ENCODE measurements at places on chromosomes 5 and 9.
A peak's percentile ranks its signal among the peaks of the same experiment; 100 is the strongest.

DNA sequence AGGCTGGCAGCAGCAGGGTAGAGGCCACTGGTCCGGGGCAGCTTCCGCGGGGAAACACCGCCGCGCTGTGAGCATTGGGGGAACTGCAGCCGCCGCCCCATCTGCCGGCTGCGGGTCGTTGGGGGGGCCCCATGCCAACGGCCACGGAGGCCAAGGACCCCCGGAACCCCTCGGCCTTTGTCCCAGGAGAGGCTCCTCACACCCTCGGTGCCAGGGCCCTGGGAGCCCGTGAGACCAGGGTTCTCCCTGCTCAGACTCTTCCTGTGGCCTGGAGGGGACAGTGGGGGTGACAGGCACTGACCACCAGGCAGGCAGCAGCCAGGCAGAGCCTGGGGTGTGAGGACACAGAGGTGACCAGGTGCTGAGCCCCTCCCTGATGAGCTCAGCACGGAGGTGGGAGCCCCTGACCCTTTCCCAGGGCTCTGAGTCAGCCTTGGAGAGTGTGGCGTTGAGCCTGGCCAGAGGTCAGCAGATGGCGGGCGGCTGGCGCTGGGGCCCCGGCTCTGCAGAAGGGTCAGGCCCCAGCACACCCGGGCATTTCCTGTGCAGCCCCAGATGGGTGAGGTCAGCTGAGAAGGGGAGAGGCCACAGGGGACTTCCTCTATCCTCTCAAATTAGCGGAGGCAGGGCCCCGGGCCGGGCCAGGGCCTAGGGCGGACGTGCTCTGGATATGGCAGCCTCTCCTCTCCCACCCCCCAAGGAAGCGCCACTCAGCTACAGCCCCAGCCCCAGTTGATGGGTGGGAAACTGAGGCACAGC is 17.9 kb upstream of the EGFL7 start:
- peak; percentile 47 for DNase-seq

DNA sequence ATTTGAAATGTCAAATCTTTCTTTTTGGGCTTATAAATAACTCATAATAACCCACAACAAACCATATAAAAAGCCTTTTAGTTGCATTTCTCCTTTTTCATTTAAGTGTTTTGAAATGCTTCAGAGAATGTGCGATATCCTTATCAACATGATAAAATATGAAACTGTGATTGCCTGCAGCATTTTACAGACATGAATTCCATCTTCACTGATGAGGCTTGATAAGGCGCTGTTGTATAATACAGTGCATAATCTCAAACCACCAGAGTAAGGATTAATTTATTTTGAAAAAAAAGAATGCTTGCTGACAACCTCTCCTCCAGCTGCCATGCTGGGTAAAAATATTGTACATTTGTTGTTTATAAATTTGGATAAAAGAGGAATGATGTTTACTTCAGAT is 216.8 kb downstream of the PBX3 start:
- DNase-seq, result no peak

- no peak for DNase-seq
Measured at GRCh38 chr9:112198646-112199045, 23.5 kb upstream of the SUSD1 start.

DNA sequence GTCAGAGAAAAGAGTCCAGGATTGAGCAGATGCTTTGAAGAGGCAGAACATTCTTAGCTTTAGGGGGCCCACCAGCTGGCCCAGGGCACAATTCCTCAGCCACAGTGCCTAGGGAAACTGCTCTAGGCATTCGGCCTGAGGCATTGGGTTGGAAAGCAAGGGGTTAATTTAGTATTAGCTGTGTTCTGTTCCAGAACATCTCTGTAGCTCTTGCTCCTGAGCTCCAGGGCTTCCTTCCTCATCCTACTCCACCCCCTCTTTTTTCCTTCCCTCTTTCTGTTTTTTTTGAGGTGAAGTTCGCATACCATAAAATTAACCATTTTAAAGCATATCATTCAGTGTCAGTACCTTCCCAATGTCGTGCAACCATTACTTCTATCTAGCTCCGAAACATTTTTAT is 74.5 kb upstream of the PANK3 start:
- DNase-seq, result no peak

DNA sequence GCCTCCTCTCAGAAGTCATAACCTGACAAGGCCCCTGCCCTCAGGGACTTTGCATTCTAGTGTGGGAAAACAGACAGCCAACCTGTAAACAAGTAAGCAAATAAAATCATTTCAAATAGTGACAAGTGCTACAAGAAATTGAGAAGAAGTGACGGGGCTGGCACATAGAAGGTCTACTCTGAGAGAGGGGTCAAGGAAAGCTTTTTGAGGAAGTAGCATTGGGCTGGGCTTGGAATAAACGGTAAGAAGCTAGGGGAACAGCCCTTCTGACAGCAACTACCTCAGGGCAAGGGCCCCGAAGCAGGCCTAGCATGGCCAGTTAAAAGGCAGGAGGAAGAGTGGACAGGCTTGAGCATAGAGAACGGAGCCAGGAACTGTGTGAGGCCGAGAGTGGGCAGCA is 4.8 kb upstream of the SLC2A8 start:
- DNase-seq, result no peak

GRCh38 chr5:103112910-103113309 is 7.0 kb downstream of the GIN1 start:
- DNase-seq, result no peak

DNA sequence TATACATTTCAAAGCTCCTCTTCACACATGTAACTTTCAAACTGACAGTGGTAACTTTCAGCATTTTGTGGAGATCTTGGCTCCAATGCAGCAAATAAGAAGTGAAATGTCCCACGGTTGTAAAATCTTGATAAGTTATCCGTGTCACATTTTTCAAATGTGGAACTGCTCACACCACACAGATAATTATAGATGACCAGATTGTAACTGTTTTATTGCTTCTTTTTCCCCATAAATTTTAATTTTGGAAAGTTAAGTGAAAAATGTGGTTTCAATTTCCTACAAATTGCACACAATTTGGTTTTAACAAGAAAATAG is 347.1 kb downstream of the EBF1 start:
- DNase-seq, result no peak

DNA sequence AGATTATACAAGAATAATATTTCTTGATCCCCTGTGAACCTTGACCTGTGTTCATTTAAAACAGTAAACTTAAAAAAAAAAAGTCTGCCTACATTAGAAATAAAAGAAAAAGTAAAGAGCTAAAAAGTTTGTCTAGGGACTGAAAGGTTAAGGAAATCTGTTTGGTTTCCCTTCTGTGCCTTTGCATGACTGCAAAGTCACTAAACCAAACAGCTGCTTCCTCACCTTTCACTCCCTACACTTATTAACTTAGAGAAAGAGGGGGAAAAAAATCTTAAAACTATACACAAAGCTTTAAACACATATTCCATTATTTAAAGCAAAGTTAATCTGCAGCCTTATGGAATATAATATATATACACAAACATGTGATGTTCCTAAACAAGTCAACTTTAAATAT is 65.1 kb downstream of the ZFR start:
- no peak for DNase-seq

- no peak for DNase-seq
Measured at GRCh38 chr5:131305906-131306305, 42.1 kb downstream of the CDC42SE2 start.

DNA sequence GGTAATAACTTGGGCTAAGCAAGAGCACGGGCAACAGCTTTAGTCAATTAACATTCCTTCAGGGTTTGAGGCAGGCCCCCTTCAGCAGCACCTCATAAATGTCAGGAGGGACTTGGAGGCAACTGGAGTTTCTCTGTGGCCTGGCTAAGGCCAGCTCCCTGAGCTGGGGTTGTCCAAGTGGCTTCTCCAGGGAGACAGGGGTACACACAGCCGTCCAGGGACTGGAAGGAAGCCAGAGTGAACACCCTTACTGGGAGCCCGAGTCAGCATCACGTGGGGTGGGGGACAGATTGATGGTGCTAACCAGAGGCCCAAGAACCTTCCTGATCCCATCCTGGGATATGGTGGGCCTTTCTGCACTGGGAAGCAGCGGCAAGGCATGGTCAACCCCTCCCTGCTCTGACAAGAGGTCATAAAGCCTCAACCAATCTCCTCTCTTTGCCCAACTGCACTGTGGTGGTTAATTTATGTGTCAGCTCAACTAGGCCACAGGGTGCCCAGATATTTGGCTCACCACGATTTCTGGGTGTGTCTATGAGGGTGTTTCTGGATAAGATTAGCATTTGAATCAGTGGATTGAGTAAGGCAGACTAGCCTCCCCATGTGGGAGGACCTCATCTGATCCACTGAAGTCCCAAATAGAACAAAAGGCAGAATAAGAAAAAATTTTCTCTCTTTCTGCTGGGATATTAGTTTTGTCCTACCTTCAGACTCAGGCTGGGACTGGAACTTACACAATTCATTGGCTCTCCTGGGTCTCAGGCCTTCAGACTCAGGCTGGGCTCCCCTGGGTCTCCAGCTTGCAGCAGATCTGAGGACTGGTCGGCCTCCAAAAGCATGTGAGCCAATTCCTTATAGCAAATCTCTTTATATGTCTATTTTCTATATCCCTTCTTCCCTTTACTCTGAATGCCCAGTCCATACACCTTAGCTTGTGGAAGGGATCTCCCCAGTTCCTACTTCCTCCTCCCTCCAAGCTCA is 127.2 kb upstream of the LARP1 start:
- no peak for DNase-seq

GRCh38 chr9:113622600-113623400 is 159.3 kb downstream of the RGS3 start:
- no peak for DNase-seq

- no peak for DNase-seq
Measured at GRCh38 chr9:93598647-93599241, 22.4 kb downstream of the PHF2 start.

DNA sequence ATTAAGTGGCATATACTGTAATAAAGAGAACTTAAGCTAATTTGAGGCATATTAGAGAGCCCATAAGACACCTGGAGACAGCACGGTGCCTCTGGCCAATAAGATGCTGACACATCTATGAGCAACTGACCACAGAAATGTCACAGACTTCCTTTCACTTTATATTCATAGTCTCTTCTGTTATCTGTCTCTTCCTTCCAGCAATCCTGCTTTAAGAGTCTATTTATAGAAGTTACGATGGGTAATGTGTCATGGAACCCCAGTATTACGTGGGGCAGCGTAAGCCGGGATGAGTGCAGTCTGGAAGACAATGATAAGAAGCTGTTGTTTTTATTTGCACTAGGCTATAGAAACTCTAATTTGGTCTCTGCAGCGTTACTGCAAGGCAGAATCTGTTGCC is 136.8 kb downstream of the CFAP90 start:
- DNase-seq, result no peak

- DNase-seq, result no peak
Measured at GRCh38 chr9:136679431-136679941, 7.8 kb downstream of the AGPAT2 start.

DNA sequence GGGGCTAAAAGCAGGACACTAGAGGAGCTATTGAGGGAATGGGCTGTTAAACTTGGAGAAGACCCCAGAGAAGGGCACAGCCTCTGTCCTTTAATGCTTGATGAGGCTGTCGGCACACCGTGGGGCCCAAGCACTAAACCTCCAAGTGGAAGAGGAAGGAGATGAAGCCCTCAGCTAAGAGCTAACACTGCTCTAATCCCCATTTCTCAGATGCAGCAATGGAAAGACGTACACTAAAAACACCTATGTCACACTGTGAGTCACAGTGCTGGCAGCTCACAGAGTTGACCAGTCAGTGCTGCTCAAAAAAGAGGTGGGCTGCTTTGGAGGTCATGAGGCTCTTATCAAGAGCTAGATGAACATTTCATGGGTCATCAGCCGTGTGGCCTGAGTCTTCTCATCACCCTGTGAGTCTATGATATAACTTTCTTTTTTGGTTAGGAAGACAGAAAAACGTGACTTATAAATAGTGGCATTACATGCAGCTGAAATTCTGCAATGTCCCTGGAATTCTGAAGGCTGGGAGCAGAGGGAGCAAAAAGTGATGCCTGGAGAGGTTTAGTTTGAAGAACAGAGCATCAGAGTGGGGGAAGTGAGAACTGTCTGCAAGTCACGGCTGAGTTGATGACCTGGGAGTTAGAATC is 21.5 kb downstream of the TNFSF8 start:
- no peak for DNase-seq

GRCh38 chr5:173878224-173878967 is 9.8 kb upstream of the CPEB4 start:
- DNase-seq, result no peak

- DNase-seq, result no peak
Measured at GRCh38 chr5:105168806-105169205, 1606.2 kb upstream of the NUDT12 start.

GRCh38 chr9:22240619-22241018 is 206.0 kb upstream of the DMRTA1 start:
- no peak for DNase-seq

- DNase-seq, result no peak
Measured at GRCh38 chr9:4984171-4984620, 876 bp upstream of the JAK2 start.

GRCh38 chr5:89351975-89352374 is 469.0 kb upstream of the MEF2C start:
- no peak for DNase-seq

GRCh38 chr9:134177186-134177585 is 12.8 kb upstream of the RNU6ATAC start:
- no peak for DNase-seq

DNA sequence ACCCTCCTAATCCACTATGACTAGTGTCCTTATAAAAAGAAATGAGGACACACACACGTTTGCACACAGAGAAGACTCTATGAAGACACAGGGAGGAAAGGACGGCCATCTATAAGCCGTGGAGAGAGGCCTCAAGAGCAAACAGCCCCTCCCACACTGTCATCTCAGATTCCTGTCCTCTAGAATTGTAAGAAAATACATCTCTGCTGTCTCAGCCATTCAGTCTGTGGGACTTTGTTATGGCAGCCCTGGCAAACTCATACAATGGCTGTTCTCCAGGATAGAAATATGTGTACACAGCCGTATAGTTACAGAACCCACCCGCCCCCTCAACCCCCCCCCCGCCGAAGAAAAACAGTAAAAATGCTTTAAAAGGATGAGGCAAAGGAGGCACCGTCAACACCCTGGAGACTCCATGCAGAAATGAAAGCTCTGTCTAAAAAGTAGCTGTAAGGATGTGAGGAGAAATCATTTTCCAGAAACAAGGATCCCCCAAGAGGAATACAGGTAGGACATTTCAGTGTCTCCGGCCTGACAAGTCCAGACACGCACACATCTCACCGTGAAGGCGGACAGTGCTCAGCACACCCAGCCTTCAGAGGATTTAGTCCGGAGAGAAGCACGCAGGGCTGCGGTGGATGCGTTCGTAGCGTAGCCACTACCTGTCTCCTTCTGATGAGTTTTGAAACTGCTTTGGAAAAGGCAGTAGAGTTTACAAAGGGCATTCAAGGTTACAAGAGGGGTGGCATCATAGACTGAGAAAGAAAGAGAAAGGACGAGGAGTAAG is 110.8 kb upstream of the ERCC6L2 start:
- no peak for DNase-seq

DNA sequence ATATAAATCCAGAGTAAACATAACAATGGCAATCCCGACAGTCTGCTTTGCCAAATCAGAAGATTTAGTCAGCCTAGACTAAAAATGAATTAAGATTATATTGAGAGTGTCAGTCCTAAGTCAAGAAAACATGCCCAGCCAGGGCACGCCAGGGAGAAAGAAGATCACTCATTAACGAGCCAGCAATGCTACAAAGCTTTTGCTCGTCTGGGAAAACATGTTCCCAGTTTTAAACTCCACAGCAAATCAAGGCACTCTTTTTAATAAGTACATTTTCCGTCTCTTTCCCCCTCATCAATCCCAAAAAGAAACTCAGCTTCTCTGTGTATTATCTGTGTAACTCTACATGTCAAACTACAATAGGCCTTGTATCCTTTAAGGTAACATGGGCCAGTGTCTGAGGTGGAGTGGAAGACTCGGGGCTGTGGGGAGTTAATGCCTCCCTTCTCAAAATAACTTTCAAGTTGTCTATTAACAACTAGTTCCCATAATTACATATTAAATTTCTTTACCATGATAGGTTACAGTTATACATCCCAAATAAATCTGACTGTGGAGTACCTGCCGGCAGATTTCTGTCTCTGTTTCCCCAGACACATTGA is 40.9 kb downstream of the NFIB start:
- no peak for DNase-seq
